Peyer's patch (tissue), 4 donors: ENCODE measurements at places on chromosomes 1 and 21. TPM values are rescaled to one million over a fixed set of nuclear protein-coding genes. Genes with fewer than 3 reads are reported as not detected.

DNA sequence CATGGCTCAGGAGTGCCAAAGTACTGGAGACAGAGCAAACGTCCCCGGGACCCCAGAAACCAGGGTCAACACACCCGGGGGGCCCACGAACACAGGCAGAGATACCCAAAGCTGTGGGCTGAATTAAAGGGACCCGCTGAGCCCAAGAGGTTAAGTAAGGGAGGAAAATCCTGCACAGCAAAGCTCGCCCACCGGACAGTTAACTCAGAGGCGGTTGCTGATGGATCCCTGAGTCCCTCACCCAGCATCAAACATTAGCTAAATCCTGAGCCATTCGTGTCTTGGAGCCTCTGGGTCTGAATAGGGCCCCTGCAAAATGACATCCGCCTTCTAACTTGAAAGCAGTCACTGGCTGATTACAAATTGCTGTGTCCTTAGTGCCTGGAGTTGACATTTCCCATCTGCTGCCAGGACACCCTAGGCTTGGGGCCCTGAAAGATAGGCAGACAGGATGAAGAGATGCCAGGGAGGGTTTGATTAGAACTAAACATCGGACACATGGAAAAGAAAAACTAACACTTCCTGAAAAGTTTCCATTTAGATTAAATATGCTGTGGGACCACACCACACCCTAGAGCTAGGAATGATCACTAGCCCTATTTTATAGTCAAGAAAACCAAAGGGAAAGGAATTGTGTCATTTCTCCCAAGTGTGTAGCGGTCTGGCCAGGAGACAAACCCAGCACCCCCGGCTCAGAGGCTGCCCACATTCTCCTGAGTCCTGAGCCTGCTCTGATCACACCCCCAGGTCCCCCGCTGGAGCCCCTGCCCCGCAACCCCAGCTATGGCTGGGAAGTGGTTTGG, 239.3 kb downstream of the NPHP4 start:
- H3K27ac ChIP-seq = no peak overlapping the region
- H3K27me3 ChIP-seq = no peaks in the 10 kb centered on the region
- no peak for DNase-seq
- H3K4me3 ChIP-seq = no peak overlapping the region
- no peaks in the 10 kb centered on the region for H3K36me3 ChIP-seq

The UBE2Q1 gene
- total RNA-seq = 21.8 TPM

The KCNK2 gene
- 0.94 TPM for total RNA-seq

DNA sequence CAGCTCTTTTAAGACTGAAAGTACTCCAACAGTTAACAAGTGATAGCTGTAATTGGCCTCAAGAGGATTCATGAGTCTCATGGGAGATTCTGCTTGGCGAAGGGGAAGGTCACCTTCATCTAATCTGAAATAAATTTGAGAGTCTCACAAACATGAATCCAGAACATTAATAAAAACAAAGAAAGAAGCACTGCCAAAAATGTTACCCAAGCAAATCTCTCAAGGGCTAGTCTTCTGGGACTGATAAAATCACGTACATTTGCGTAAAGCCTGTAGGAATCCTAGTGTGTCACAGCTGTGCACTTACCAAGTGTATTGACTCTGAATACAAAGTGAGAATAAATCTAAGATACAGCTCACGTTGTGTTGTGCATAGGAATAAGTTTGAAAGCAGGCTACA, 21.2 kb upstream of the NUF2 start:
- H3K4me1 ChIP-seq = no peaks in the 10 kb centered on the region
- H3K4me3 ChIP-seq = no peak overlapping the region
- no peaks in the 10 kb centered on the region for H3K27me3 ChIP-seq
- H3K36me3 ChIP-seq = no peaks in the 10 kb centered on the region
- H3K27ac ChIP-seq = no peak overlapping the region
- DNase-seq = no peak

The MYOG gene
- not detected for total RNA-seq
